ENCODE measurements at places on chromosomes 4 and X.
A peak's percentile ranks its signal among the peaks of the same experiment; 100 is the strongest.

- DNase-seq: no peak
These were observed 822 bp downstream of the ZNF275 start for GRCh38 chrX:153334654-153335295.

DNA sequence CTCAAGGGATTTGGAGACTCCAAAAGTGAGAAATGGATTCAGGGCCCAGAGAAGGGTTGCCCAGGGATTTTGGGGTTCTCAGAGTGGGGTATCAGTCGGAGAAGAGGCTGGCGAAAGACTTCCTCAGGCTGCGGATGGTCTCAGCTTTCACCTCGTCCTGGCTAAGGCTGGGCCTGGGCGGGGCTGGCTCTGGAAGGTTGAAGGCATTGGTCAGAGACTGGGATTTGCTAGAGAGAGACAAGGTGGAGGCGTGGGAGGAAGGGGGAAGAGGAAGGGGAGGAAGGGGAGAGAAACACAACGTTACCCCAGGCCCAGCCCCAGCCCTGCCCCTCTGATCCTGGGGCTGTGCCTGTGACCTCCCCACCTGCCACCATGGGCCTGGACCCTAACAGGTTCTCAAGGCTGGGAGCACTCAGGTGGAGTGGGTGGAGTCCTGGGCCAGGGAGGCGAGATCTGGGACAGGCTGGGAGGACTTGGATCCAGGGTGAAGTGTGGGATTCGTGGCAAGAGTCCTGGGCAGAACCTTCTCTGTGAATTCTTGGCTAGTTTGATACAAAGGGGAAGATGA, 9.4 kb upstream of the TIMP1 start:
- DNase-seq: no peak

DNA sequence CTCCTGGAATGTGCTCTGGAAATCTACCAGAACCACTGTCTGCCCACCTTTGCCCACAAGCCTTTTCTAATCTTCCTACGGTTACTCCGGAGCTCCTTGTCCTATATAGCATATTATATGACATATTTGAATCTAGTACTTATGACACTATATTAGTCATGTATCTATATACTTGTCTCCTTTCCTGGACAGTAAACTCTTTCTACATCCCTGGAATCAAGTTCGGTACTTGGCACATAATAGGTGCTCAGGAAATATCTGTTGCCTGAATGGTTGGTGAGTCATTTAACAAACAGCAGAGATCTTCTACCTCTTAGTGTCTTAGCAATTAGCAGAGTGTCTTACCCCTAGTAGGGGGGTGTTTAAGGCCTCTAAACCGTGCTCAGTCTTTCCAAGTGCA, 123.6 kb downstream of the RELL1 start:
- DNase-seq: no peak

- DNase-seq: peak; percentile 0
These were observed 235.3 kb downstream of the GPAT3 start for GRCh38 chr4:83771113-83771705.

- no peak for DNase-seq
These were observed 7.9 kb upstream of the EMCN start for GRCh38 chr4:100525686-100526085.

- no peak for DNase-seq
These were observed 81.8 kb downstream of the ASB9 start for GRCh38 chrX:15188039-15188438.

- DNase-seq: no peak
These were observed 30.0 kb downstream of the ZCCHC12 start for GRCh38 chrX:118853596-118853995.

DNA sequence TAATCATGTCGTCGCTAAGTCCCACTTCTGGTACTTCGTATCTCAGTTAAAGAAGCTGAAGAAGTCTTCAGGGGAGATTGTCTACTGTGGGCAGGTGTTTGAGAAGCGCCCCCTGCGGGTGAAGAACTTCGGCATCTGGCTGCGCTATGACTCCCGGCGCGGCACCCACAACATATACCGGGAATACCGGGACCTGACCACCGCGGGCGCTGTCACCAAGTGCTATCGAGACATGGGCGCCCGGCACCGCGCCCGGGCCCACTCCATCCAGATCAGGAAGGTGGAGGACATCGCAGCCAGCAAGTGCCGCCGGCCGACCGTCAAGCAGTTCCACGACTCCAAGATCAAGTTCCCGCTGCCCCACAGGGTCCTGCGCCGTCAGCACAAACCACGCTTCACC, 11.3 kb downstream of the PNCK start:
- DNase-seq: peak; percentile 13

- DNase-seq: peak; percentile 3
These were observed 14.6 kb downstream of the SAT1 start for GRCh38 chrX:23797371-23798128.

DNA sequence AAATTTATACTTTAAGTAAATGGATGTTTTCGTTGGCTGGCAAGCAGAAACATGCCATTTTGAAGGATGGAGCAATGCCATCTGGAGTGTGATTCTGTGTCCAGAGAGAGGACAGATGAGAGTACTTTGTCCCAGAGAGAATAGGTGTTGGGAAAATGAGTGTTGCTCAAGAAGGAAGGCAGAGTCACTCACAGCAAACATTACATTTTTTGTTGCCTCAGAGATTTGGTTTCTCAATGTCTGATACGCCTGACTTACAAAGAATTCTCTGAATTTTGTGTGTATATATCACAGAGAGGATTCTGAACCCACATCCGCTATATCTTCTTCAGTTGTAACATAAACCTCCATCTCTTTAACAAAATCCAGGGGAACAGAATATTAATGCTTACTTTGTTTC, 102.8 kb upstream of the PCDH18 start:
- no peak for DNase-seq

GRCh38 chrX:109739625-109740432, 6.8 kb upstream of the ACSL4 start:
- no peak for DNase-seq

- peak; percentile 31 for DNase-seq
These were observed 49.4 kb downstream of the RTL9 start for GRCh38 chrX:110407910-110408545.

- DNase-seq: peak; percentile 98
These were observed 28.7 kb downstream of the TMPRSS11A start for GRCh38 chr4:67934628-67935027.

GRCh38 chrX:10514891-10515290, 105.5 kb downstream of the MID1 start:
- no peak for DNase-seq
